ENCODE measurements at places on chromosomes 7 and 10. TPM values are rescaled to one million over a fixed set of nuclear protein-coding genes. Genes with fewer than 3 reads are reported as not detected.

GRCh38 chr7:141356161-141356560 is 195.0 kb upstream of the AGK start:
- no peak for DNase-seq

DNA sequence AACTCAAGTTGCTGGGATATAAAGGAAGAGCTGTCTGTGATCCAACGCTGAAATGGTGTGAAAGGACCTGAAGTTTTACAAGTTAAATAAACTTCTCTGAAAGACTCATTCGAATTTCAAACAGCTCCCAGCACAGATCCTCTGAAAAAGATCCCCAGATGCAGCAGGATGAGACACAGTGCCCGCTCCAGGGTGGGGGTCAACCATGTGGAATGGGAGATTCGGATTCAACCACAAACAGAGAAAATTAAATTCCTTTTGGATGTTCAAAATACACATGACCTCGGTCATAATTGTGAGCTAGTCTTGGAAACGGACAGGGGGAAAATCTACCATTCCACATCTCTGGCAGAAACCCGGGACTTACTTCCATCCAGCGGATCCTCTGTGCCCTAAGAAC is 119.6 kb downstream of the PRKAG2 start:
- no peak for DNase-seq

DNA sequence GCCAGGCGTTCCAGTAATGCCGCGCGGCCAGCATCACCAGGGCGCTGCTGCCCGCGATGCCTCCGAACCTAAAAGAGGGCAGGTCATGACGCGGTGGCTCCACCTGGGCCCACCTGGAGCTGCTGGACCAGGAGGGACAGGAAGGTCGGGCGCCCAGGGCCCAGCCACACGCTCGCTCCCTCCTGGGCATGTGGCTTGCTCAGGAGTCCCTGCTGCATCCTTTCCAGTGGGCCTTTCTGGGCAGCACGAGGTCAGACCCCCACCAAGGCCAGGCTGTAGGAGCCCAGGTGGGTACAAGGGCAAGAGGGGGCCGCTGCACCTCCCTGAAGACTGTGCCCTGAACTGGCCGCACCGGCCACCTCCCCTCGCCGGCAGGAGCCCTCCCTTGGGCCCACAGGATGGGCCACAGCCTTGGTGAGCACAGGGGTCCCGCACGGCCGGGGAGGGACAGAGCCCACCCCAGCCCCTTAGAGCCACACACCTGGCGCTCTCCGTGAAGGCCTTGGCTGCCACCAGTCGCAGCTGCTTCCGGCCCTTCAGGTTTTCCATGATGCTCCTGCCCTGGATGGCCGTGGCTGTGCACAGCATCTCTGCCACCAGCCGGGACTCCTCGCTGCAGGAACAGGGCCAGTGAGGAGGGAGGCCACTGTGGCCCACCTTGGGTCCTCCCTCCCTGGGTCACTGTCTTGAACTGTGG is 43.2 kb downstream of the CFAP46 start:
- DNase-seq: no peak

GRCh38 chr10:3960496-3960895 is 175.5 kb upstream of the KLF6 start:
- DNase-seq: no peak

DNA sequence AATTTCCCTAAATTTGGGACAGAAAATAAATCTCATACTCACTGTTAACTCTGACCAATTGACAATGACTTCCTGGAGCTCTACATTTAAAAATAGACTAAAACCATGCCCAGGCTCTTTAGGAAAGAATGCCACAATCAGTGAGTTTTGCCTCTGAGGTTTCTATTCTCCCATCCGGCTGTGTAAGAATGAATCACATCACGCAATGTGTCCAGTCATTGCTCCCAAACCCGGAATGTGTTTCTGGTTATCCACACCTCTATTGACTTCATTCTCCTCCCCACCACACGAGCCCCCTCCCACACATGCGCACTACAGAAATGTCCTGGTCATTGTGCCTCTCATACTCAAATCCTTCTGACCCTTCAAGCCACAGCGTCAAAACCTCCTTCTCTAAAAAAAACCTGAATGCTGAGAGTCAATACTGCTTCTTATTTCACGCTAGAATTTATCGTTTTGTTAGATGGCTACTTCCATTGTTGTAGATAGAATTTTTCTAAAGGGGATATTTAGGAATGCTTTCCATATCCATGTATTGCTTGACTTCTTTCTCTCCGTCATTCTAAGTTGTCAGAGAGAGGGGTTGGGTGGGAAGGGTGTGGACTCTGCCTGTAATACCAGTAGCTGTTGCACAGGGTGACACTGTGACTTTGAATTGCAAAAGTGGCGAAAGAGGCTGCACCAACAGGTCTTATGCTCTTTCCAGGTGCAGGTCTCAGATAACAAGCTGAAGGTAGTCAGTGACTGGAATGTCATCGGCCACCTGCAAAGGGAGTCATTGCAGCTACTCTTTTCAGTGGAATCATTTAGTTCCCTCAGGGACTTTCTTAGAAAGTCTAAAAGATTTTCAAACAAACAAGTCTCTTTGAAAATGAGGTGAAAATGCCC is 356.6 kb downstream of the PAXIP1 start:
- no peak for DNase-seq

The CHN2 gene
- total RNA-seq: 5.9 TPM

The LRRC18 gene
- not detected for total RNA-seq

The PKD2L1 gene
- not detected for total RNA-seq

Measured in gastrocnemius medialis (tissue), 4 donors.